ENCODE measurements at places on chromosomes 1 and 21. TPM values are rescaled to one million over a fixed set of nuclear protein-coding genes. Genes with fewer than 3 reads are reported as not detected.
A peak's percentile ranks its signal among the peaks of the same experiment; 100 is the strongest.

DNA sequence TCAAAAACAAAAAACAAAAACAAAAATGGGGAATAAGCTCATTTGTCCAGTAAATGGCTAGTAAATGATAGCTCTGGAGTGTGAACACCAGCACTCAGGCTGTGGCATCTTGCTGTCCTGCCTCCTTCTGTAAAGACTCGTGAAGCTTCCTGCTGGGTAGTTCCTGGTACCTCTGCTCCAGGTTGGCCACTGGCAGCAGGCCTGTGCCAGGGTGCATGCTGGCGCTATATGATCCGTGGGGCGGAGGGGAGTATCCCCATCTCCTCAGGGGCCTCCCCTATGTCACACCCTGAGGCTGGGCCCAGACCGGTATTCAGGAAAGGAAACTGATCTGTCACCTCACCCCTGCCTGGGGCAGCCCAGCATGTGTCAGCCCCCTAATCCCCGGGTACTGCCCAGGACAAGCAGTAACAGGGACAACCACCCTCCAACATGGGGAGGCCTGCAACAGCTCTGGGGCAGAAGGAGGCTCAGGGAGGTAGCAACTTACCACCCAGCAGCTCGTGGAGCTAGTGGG, 14.1 kb downstream of the ALPL start:
- DNase-seq, result no peak

DNA sequence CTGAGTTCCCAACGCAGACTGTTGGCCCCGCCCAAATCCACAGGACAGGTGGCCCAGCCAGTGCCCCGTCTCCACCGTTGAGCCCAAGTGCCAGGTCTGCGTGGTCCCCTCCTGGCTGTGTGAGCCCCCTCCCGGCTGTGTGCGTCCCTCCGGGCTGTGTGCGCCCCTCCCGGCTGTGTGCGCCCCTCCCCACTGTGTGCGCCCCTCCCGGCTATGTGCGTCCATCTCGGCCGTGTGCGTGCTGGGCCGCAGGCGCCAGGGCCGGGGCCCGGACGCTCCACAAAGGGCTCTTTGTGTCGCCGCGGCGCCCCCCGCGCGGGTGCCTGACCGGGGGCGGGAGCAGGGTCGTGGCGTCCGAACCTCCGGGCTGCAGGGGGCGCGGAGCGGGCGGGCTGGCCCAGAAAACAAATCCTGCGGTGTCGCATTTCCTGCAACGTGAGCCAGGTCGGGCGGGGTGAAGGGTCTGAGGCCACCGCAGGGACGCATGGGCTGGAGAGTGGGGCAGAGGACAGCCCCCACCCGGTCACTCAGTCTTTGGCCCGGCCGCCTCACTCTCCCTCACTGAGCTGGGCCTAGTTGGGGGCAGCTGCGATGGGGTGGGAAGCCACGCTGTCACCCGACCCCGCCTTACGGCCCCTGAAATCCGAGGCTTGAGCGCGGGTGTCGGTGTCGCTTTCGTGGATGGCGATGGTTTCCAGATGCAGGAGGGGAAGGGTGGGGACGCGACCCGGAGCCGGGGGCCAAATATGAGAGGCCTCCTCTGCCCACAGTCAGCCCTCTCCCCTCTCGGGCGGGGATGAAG, 18.8 kb downstream of the TNFRSF25 start:
- DNase-seq, result peak; percentile 52

The SIK1 gene
- total RNA-seq, result 3.8 TPM

The CDC42SE1 gene
- 34.4 TPM for total RNA-seq

The PTGFR gene
- 0.82 TPM for total RNA-seq

The TIE1 gene
- total RNA-seq, result 3.5 TPM

The LPAR3 gene
- 10.9 TPM for total RNA-seq

Data from transverse colon (tissue), 4 donors.